ENCODE measurements at places on chromosomes 3 and 15.

GRCh38 chr3:162933656-162934055 is 1437.0 kb downstream of the OTOL1 start:
- DNase-seq, result no peak

DNA sequence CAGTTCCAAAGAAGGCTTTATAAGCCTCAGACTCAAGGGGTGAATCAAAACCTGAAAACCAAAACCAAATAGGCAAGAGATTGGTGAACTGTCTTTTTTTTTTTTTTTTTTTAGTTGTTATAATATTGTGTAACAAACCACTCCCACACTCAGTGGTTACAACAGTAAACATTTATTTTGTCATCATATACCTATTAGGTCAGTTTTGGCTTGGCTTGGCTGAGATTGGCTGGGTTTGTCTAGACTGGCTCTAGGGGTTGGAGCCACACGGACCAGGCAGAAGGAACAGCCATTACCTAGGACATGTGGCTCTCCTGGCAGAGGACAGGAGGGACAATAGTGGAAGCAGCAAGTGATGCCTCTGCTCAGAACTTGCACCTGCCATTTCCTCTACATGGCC is 26.4 kb upstream of the RYR3 start:
- no peak for DNase-seq

GRCh38 chr3:190208196-190208595 is 87.5 kb upstream of the P3H2 start:
- DNase-seq, result no peak

DNA sequence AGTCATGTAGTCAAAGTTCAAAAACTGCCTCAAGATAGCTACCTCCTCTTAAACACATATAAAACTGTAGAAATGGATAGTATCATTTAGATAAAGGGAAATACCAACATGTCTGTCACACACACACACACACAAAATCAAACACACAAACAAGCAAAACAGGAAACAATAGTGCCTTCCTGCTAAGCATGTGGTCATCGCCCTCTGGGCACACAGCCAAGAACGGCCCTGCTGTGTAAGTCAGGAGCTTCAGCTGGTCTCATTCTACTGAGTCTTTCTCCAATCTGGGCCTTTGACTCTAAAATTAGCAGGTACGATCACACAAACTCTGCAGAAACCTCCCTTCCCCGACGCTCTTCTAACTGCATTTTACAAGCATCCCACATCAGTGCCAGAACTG is 272.2 kb upstream of the CHRNA7 start:
- no peak for DNase-seq

DNA sequence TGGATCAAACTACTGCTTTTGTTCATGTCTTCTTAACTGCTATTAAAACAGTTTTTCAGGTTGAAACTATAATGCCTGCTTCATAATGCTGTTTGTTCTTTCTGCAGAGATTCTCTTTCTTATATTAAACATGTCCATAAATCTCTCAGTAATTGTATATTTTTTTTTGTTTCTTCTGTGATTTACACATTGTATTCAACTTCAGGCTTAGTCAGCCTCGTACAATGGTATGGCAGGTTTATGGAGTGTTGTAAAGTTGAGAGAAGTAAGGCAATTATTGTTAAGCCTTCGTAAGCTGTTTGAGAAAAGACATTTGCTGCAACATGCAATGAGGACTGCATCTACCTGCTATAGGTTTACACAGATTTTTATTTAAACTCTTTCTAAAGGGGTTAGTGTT is 977.1 kb downstream of the DIPK2A start:
- no peak for DNase-seq
